ENCODE measurements at places on chromosomes 11 and 22. TPM values are rescaled to one million over a fixed set of nuclear protein-coding genes. Genes with fewer than 3 reads are reported as not detected.

DNA sequence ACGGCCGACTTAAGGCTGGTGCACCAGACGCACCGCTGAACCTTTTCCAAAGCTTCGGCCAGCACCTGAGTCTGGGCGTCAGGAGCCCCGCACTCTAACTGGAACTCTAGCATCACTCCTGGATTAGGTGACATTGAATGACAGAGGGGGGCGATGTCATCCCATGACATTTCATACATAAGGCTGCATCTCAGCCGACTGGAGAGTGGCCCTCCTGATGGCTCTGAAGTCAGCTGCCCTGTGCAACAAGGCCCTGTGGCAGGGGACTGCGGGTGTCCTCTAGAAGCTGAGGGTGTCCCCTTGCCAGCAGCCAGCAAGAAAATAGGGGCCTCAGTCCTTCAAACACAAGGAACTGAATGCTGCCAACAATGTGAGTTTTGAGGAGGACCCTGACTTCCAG, 10.1 kb upstream of the FADS3 start:
- no peak for DNase-seq

- no peak for DNase-seq
Measured at GRCh38 chr22:35483730-35484129, 56.9 kb upstream of the RASD2 start.

GRCh38 chr11:6545917-6546605, 49.0 kb downstream of the DNHD1 start:
- no peak for DNase-seq

- DNase-seq, result no peak
Measured at GRCh38 chr11:72391638-72392423, 42.5 kb downstream of the CLPB start.

DNA sequence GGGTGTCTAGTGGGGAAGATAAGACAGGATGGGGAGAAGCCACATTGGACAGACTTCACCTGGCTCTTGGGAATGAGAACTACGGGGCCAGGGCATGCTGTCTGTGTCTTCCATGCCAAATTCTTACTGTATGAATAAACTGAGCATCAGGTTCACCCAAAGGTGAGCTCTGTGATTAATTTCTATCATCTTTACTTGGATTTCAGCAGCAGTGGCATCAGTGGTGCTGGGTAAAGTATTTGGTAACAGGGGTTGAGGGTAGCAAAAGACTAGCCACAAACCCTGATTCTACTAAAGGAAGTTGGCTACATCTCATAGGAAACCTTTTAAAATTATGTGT, 38.8 kb downstream of the IRAG1 start:
- no peak for DNase-seq

DNA sequence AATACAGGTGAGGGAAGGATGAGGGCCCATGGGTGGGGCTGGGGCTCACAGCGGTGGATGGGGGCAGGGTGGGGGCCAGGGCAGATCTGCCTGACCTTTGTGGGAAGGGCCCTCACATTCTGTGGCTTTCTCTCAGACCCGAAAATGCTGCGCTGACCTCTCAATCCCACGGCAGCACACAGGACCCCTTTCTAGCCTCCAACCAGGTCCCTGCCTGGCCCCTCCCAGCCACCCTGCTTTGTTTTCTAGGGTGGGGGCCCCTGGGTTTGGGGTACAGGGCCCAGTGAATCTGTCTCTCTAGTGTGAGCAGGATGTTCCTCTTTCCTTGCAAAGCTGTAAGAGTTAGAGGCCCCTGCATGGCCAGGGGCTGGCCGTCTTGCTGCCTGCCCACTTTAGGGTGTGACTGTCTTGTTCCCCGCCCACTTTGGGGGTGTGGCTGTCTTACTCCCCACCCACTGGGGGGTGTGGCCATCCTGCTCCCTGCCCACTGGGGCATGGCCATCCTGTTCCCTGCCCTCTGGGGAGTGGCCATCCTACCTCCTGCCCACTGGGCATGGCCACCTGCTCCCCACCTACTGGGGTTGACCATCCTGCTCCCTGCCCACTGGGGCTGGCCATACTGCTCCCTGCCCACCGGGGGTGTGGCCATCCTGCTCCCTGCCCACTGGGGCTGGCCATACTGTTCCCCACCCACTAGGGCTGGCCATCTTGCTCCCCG, 11.5 kb downstream of the PARVG start:
- DNase-seq, result peak; percentile 83

The LRRC32 gene
- 0.27 TPM for total RNA-seq

The GLB1L3 gene
- under 0.01 TPM for total RNA-seq
